Right ventricle myocardium superior (tissue), 1 donor: ENCODE measurements at places on chromosomes 11 and 22. TPM values are rescaled to one million over a fixed set of nuclear protein-coding genes. Genes with fewer than 3 reads are reported as not detected.

IFITM1 gene
- total RNA-seq, result 83.1 TPM

LRRC32 gene
- total RNA-seq, result 30.3 TPM

OR51B2 gene
- not detected for total RNA-seq

TYR gene
- not detected for total RNA-seq

CD3E gene
- 0.38 TPM for total RNA-seq

KDM4D gene
- 0.40 TPM for total RNA-seq

BTG4 gene
- total RNA-seq, result not detected

RFPL1 gene
- total RNA-seq, result not detected

CLDN5 gene
- 23.9 TPM for total RNA-seq

OR8D1 gene
- not detected for total RNA-seq

MMP10 gene
- total RNA-seq, result not detected

ABCC8 gene
- total RNA-seq, result 0.91 TPM

CHRM1 gene
- total RNA-seq, result not detected

LRRC74B gene
- total RNA-seq, result not detected

MMP12 gene
- total RNA-seq, result not detected

CAPRIN1 gene
- total RNA-seq, result 105 TPM

IGSF22 gene
- total RNA-seq, result 0.86 TPM

SHANK3 gene
- total RNA-seq, result 19.3 TPM

POLR2F gene
- 85.7 TPM for total RNA-seq

LUZP2 gene
- total RNA-seq, result not detected

MPZL3 gene
- 1.8 TPM for total RNA-seq

PIH1D2 gene
- total RNA-seq, result 1.3 TPM

CATSPERZ gene
- total RNA-seq, result not detected

PPFIBP2 gene
- total RNA-seq, result 26.5 TPM

BTBD10 gene
- 17.8 TPM for total RNA-seq

KRTAP5-8 gene
- not detected for total RNA-seq

DEUP1 gene
- not detected for total RNA-seq

GLYAT gene
- total RNA-seq, result 0.22 TPM

YAP1 gene
- total RNA-seq, result 73.8 TPM

ENTHD1 gene
- total RNA-seq, result not detected

MFRP gene
- total RNA-seq, result not detected

MRGPRX1 gene
- total RNA-seq, result not detected

ACTN3 gene
- not detected for total RNA-seq

ZBTB16 gene
- total RNA-seq, result 64.8 TPM

LAYN gene
- total RNA-seq, result 3.0 TPM

APOL5 gene
- not detected for total RNA-seq

OR8G5 gene
- total RNA-seq, result not detected

DDTL gene
- 1.7 TPM for total RNA-seq

TRIM29 gene
- not detected for total RNA-seq

TMEM86A gene
- total RNA-seq, result 4.3 TPM

RHOD gene
- total RNA-seq, result 66.8 TPM

SLC6A5 gene
- not detected for total RNA-seq

UPB1 gene
- 1.7 TPM for total RNA-seq

GAL3ST3 gene
- 0.73 TPM for total RNA-seq

PRR5L gene
- 1.5 TPM for total RNA-seq

OR4A5 gene
- not detected for total RNA-seq

NPAS4 gene
- total RNA-seq, result not detected

UCP3 gene
- 17.2 TPM for total RNA-seq

PKNOX2 gene
- total RNA-seq, result 5.8 TPM

P2RY2 gene
- total RNA-seq, result 22.5 TPM

PSMD13 gene
- total RNA-seq, result 93.4 TPM

SLC16A8 gene
- total RNA-seq, result not detected
